ENCODE measurements at places on chromosomes 12 and 14. TPM values are rescaled to one million over a fixed set of nuclear protein-coding genes. Genes with fewer than 3 reads are reported as not detected.

ASIC1 gene
- 1.2 TPM for polyA plus RNA-seq

PRH2 gene
- polyA plus RNA-seq, result not detected

RNASE4 gene
- polyA plus RNA-seq, result 85.1 TPM

PLA2G1B gene
- 2.0 TPM for polyA plus RNA-seq

KLRB1 gene
- not detected for polyA plus RNA-seq

TCL1B gene
- not detected for polyA plus RNA-seq

IRAK3 gene
- 5.0 TPM for polyA plus RNA-seq

BATF gene
- 2.1 TPM for polyA plus RNA-seq

DBX2 gene
- polyA plus RNA-seq, result not detected

IFI27L2 gene
- polyA plus RNA-seq, result 168 TPM

ABHD12B gene
- polyA plus RNA-seq, result 0.13 TPM

MYF6 gene
- not detected for polyA plus RNA-seq

HOXC6 gene
- polyA plus RNA-seq, result 3.3 TPM

BHLHE41 gene
- polyA plus RNA-seq, result 6.3 TPM

NPFF gene
- 5.1 TPM for polyA plus RNA-seq

GMFB gene
- polyA plus RNA-seq, result 11.9 TPM

PRB3 gene
- polyA plus RNA-seq, result not detected

CLEC4A gene
- polyA plus RNA-seq, result 3.9 TPM

GAS2L3 gene
- polyA plus RNA-seq, result 5.1 TPM

RFX4 gene
- not detected for polyA plus RNA-seq

ATL1 gene
- 8.1 TPM for polyA plus RNA-seq

RASAL1 gene
- polyA plus RNA-seq, result not detected

MANSC4 gene
- polyA plus RNA-seq, result 0.49 TPM

FSCB gene
- polyA plus RNA-seq, result not detected

ITGB7 gene
- 1.4 TPM for polyA plus RNA-seq

B4GALNT1 gene
- polyA plus RNA-seq, result 1.0 TPM

AVPR1A gene
- polyA plus RNA-seq, result 0.05 TPM

MIA2 gene
- 13.5 TPM for polyA plus RNA-seq

PCED1B gene
- polyA plus RNA-seq, result 2.0 TPM

PRKD1 gene
- 18.6 TPM for polyA plus RNA-seq

DEGS2 gene
- 3.0 TPM for polyA plus RNA-seq

IL22 gene
- not detected for polyA plus RNA-seq

GAPDH gene
- 3,012 TPM for polyA plus RNA-seq

CYP46A1 gene
- polyA plus RNA-seq, result 0.97 TPM

TGM1 gene
- polyA plus RNA-seq, result 0.88 TPM

RNASE3 gene
- polyA plus RNA-seq, result not detected

PCNX1 gene
- 7.9 TPM for polyA plus RNA-seq

SPTB gene
- polyA plus RNA-seq, result 1.5 TPM

PRR4 gene
- polyA plus RNA-seq, result 0.74 TPM

GPX2 gene
- polyA plus RNA-seq, result 16.8 TPM

AKAP3 gene
- 0.51 TPM for polyA plus RNA-seq

OTUB2 gene
- polyA plus RNA-seq, result not detected

GPR135 gene
- 0.50 TPM for polyA plus RNA-seq

HELB gene
- polyA plus RNA-seq, result 0.13 TPM

RNU6-7 gene
- not detected for polyA plus RNA-seq

ZDHHC22 gene
- polyA plus RNA-seq, result not detected

LALBA gene
- polyA plus RNA-seq, result not detected

FNTB gene
- 4.4 TPM for polyA plus RNA-seq

APOLD1 gene
- polyA plus RNA-seq, result 0.67 TPM

KLHDC1 gene
- 6.2 TPM for polyA plus RNA-seq

SVOP gene
- not detected for polyA plus RNA-seq
